ENCODE measurements at places on chromosomes 6 and 20.

DNA sequence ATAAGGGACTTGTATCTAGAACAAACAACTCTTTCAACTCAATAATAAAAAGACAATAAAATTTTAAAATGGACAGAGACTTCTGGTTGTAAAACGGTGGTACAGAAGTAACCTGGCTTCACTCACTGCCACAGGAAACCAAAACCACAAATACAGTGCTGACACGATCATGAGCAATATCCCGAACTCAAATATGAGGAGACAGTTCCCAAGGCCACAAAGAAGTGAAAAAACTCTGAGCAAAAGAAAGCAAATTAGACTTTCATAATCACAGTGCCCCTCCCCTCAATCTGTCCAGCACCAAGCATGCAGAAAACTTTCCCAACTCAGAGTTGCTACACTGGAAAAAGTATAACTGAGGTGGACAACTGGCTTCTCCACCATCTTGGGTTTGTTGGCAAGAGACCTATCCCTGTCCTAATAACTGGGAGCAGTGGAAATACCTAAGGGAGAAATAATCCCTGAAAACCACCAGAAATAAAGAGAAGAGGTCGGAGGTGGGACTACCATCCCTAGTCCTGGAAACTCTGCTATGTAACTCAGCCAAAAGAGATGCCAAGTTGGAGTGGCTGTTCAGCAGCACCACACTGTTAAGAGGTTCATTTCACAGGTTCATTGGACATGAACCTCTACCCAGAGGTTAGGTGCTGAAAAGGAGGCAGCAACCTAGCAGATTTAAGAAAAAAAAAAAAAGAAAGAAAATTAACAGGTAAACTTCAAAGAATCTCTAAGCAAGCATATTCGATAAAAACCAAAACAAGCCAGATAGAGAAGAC lies 55.5 kb downstream of the REV3L start:
- DNase-seq: no peak

- DNase-seq: no peak
These were observed 361.0 kb downstream of the CD83 start for GRCh38 chr6:14478381-14479225.

DNA sequence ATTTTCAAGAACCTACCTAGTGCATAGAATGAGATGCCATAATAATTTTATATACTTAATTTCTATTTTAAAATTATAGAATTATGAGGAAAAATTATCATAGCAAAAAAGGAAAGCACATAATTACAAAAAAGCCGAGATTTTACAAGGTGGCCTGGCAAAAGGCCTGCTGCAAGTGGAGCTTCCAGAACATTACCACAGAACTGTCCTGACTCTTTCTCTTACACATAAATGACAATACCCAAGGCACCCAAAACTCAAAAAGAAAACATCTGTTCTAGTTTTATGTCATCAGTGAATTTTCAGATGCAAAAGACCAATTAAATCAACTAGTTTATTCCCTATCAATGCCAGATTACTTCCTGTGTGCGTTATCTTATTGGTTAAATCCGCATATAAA lies 74.2 kb downstream of the FILIP1 start:
- no peak for DNase-seq

DNA sequence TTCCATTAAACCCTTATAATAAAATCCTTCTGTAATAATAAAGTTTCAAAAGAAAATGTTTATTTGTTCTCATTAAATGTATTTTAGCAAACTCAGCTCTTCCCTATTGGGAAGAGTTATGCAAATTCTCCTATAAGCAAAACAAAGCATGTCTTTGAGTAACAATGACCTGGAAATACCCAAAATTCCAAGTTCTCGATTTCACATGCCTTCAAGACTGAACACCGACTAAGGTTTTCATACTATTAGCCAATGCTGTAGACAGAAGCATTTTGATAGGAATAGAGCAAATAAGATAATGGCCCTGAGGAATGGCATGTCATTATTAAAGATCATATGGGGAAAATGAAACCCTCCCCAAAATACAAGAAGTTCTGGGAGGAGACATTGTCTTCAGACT lies 3.8 kb downstream of the IL17A start:
- no peak for DNase-seq

DNA sequence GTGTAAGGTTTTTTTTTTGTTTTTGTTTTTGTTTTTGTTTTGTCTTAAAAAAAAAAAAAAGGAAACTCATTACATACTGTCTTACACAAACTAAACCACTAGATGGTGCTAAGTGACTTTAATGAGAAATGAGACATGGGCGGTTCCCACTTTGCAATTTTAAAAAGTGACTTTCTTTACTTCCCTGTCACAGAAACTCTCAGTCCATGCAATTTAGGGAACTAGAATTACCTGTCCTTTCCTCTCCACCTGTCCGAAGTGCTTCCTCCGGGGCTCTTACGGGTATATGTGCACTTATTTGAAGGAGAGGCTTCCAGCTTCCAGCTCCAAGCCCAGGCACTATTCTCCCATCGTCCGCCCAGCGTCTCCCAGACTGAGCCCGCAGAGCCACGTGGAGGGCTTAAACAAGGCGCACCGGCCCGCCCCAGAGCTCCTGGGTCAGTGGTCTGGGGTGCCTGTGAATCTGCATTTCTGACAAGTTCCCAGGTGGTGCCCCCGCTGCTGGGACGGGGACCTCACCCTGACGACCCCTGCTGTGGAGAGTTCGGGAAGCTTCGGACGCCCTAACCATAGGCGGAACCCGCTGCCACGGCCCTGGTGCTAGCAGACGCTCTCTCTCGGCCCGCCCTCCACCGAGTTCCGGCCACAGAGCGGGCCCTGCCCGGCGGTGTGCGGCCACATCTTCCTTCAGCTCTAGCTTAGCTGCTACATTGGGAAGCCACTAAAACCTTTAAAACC lies 26.1 kb downstream of the BFSP1 start:
- peak; percentile 69 for DNase-seq

DNA sequence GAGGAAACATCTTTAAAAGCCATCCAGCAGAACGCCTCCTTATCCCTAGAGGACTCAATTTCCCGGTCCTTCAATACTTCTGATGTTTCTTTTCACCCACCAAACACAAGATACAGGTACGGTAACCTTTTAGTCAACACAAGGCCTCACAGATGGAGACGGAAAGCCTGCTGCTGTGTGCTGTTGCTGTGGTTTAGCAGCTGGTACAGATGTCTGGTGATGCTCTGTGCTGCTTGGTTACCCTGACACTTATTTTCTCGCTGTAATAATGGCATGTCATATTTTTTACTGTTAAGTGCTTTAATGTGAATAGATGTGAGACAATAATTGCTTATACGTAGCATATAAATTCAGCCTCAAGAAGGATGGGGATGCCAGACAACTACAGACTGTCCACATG lies 25.3 kb downstream of the GMDS start:
- DNase-seq: no peak

DNA sequence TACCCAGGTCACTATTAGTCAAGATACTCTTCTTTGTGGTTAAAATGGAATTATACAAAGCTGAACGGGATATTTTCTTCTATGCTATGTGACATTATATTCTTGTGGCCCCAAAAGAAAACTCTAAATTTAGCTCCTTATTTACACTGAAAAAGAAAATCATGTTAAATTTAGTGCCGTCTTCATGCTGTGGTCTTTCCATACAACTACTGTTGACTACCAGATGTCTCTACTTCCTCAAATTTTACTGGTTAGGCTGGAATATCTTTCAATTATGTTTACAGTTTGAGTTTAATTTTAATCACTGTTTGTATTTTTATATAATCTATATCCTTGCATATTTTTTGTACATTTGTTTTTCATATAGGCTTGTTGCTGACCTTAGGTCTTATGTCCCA lies 95.6 kb upstream of the FOXO3 start:
- DNase-seq: no peak

- no peak for DNase-seq
These were observed 75.6 kb downstream of the CNBD2 start for GRCh38 chr20:36043892-36044515.

- DNase-seq: no peak
These were observed 51.3 kb downstream of the VEGFA start for GRCh38 chr6:43821101-43821886.

DNA sequence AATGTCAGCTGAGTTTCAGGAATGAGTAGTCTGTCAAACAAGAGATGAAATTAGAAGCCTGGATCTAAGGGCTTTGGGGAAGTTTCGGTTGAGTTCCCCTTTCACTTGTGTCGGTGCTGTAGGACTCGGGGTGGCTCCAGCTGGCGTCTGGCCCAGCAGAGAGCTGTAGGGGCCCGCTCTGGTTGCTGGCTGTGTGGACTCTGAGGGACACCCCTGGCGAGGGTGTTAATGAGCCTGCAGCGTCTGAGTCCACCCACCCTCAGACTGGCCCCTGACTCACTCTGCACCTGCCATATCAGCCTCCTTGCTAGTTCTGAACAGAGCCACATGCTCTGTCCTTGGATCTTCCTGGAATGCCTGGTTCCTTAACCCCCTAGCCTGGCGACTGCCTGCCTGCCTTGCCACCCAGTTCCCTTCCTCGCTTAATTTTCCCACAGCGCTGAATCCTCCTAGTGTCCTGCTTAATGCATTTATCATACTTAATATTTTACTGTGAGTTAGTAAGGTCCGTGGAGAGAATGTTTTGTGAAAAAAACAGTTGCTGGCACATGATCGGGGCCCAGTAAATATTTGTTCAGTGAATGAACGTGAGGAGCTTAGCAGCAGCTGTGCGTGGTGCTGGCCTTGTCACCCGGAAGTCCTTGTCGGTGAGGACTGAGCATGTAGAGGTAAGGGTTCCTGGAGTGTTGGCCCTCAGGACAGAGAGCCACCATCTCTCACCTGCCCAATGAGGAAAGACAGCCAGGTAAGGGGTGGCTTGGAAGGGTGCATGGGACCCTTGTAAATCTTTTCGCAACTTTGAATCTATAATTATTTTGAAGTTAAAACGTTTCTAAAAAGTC lies 1.6 kb downstream of the DNAJC5 start:
- DNase-seq: no peak

- DNase-seq: no peak
These were observed 97.4 kb upstream of the HSF2 start for GRCh38 chr6:122302067-122302466.

- no peak for DNase-seq
These were observed 7.9 kb upstream of the HECA start for GRCh38 chr6:139126931-139127330.

DNA sequence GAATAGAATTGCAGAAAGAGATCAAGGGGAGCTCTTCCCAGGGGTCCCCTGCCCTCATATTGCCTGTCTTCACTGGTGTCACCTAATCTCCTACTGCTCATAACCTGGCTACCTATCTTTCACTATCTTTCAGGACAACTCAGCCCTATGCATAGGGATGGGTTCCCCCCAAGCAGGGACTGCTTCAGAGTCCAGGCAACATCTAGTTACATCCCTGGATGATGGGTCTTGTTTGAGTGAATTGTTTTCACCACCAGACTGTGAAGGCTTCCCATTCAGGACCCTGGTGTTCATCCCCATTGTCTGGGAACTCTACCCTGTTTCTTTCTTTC lies 850 bp upstream of the HECA start:
- no peak for DNase-seq

- no peak for DNase-seq
These were observed 103.5 kb upstream of the AKAP12 start for GRCh38 chr6:151136141-151136755.

- DNase-seq: no peak
These were observed 661 bp downstream of the LCA5 start for GRCh38 chr6:79536585-79536953.

- DNase-seq: no peak
These were observed 553.0 kb downstream of the CD109 start for GRCh38 chr6:74248966-74249365.

DNA sequence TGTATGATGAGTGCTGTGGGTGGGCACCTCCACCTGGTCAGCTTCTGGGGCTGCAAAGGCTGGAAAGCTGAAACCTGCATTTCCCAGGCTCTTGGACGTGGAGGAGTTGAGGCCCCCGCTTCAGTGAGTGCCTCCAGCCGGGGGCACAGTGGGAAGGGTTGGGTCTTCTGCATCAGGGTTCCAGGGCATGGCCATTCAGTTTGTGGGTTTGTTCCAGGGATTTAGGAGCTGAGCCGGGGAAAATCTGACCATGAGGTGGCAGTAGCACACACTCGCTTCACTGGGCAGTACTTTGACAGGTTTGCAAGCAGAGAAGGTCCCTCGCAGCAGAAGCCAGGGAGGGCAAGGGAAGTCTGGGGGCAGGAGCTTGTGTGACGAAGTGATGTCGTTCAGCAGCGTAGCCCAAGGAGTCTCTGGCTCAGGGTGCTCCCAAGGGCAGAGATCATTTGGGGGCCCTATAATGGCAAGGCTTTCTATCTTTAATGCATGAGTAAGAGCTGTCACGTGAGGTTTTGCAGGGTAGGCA lies 69.5 kb upstream of the SULF2 start:
- DNase-seq: no peak
